Activated T-cell treated with anti-CD3 and anti-CD28 coated beads for 24 hours (primary cell): ENCODE measurements at places on chromosomes 2 and 18.
A peak's percentile ranks its signal among the peaks of the same experiment; 100 is the strongest.

- no peak for DNase-seq
Measured at GRCh38 chr2:62569907-62570841, 64.2 kb upstream of the TMEM17 start.

GRCh38 chr2:66865161-66865560, 430.2 kb downstream of the MEIS1 start:
- DNase-seq, result no peak

DNA sequence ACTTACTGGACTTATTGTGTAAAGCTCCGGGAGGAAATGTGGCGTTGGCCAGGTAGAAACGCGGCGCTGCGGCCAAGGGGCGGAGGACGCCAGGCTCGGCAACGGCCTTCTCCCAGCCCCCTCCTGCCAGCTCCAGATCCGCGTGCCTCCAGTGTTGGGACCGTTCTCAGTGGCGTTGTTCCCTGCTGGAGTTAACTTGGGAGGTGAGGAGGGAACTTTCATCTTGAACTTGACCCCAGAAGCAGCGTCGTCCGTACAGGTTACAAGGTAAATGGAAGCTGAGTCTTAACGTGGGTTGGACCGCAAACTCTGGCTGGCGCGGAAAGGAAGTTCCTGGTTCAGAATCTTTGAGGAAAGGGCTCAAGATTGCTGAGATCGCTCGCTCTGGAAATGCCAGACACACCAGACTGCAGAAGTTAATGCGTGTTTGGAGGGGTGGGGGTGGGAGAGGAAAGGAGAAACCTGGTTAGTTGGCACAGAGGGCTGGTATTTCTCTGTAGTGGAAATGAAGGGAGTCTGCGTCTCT, 1.3 kb downstream of the TANC1 start:
- no peak for DNase-seq

- DNase-seq, result no peak
Measured at GRCh38 chr2:100339823-100340222, 17.5 kb upstream of the LONRF2 start.

DNA sequence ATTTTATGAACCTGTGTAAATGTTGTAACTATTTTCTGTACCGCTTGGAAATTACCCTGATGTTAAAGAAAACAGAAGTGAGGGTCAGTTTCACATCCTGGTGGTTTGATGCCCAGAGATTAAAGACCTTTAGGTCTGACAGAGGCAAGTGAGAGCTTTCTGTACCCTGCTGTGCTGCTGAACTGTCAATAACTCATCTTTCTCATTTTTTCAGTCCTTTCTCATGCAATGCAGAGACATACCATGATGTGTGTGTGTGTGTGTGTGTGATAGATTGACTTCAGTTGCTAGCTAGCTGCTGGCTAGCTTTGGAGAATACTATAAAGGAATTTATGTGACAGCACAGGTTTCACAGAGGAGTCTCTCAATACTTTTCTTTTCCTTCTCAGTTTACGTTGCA, 2025.6 kb upstream of the LRRTM1 start:
- DNase-seq, result no peak

GRCh38 chr2:178280244-178280852, 86.0 kb downstream of the OSBPL6 start:
- peak; percentile 13 for DNase-seq

DNA sequence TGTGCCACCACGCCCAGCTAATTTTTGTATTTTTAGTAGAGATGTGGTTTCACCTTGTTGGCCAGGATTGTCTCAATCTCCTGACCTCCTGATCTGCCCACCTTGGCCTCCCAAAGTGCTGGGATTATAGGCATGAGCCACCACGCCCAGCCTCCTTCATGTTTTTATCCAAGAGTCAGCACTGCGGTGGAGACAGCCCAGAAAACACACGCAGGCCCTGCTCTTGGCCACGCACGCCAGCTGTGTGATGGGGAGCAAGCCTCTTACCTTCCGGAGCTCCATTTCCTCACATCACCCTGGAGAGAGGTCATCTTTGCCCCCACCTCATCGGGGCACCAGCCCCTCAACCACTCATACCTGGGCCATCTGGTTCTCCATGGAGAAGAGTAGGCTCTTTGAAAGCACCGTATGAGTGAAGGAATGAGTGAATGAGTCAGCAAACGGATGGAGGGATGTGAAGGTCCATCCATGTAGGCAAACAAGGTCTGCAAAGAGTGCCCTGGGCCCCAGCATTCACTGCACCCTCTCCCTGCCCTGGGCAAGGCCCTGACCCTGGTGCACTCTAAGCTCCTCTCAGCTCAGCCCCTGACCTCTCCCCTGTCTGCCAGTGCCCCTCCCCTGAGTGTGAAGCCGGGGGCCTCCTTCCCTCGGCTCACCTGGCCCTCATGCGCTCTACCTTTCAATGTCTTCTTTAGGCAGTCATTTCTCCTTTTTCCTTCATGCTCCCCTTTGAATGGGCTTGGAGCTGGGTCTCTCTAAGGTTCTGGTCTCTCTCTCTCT, 7.4 kb downstream of the GYPC start:
- no peak for DNase-seq

DNA sequence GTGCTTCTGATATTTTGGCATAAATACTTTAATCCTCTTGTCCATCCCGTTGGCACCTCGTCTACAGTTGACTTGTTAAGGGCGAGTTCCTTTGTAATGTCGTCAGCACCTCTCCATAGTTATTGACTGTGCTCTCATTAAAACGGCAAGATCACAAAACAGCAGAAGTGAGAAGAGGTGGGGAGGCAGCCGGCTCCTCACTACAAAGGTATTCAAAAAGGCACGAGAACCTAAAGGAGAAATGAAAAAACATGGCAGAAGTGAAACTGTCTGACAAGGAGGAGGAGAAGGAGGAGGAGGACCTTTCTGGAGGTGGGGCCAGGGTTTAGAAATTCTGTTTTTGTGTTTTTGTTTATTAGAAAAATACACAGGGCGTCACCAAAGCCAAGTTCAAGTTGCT, 235.6 kb downstream of the BCL11A start:
- no peak for DNase-seq

DNA sequence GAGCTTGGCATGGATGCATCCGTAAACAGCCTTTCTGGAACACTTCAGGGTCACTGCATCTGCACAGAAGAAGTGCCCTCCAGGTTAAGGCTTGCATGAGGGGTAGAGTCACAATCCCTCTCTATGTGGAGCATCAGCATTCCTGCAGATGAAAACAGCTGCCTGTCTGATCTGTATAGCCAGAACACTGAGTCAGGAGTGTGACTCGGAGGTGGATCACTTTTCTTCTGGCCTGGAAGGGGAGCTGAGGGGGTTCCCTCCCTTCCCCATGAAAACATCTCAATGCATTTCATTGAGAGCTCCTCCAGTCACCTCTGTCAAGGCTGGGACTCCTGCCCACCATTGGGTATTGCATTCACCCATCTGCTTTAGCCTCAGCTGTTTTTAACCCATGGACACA, 72.5 kb upstream of the SERPINE2 start:
- no peak for DNase-seq

GRCh38 chr2:209095432-209095831, 328.4 kb upstream of the MAP2 start:
- DNase-seq, result no peak

GRCh38 chr2:73283545-73284295, 558 bp downstream of the FBXO41 start:
- DNase-seq, result no peak
